MCF 10A (cell line): ENCODE measurements at places on chromosomes 1 and 21.
A peak's percentile ranks its signal among the peaks of the same experiment; 100 is the strongest.

- H3K4me3 ChIP-seq: no peak overlapping the region
- no peak overlapping the region for H3K27ac ChIP-seq
These were observed 32.6 kb downstream of the RYR2 start for GRCh38 chr1:237074371-237075117.

GRCh38 chr1:236677641-236678235, 8.6 kb upstream of the ACTN2 start:
- H3K27me3 ChIP-seq: peaks cover 91% of the 10 kb centered on the region
- H3K27ac ChIP-seq: no peak overlapping the region
- H3K36me3 ChIP-seq: no peaks in the 10 kb centered on the region
- DNase-seq: no peak
- peaks cover 3% of the 10 kb centered on the region for H3K4me1 ChIP-seq
- H3K4me3 ChIP-seq: no peak overlapping the region

- no peaks in the 10 kb centered on the region for H3K27me3 ChIP-seq
- H3K36me3 ChIP-seq: peaks cover 6% of the 10 kb centered on the region
- peaks cover 22% of the 10 kb centered on the region for H3K4me1 ChIP-seq
- peak overlapping the region; percentile 36 for H3K27ac ChIP-seq
- no peak overlapping the region for H3K4me3 ChIP-seq
- DNase-seq: no peak
These were observed 77.4 kb downstream of the STUM start for GRCh38 chr1:226625832-226626576.

DNA sequence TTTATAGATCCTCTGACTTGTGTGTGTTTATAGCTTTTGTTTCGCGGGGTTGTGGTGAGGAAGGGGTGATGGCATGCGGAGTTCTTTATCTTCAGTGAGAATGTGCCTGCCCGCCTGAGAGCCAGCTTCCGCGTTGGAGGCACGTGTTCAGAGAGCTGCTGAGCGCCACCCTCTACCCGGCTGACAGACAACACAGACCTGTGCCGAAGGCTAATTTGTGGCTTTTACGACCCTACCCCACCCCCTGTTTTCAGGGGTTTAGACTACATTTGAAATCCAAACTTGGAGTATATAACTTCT, 14.4 kb upstream of the CD101 start:
- H3K27me3 ChIP-seq: no peaks in the 10 kb centered on the region
- H3K4me3 ChIP-seq: no peak overlapping the region
- no peak overlapping the region for H3K27ac ChIP-seq
- no peak for DNase-seq
- peaks cover 21% of the 10 kb centered on the region for H3K36me3 ChIP-seq
- H3K4me1 ChIP-seq: peaks cover 30% of the 10 kb centered on the region

- no peak overlapping the region for H3K4me3 ChIP-seq
- peaks cover 37% of the 10 kb centered on the region for H3K36me3 ChIP-seq
- H3K27me3 ChIP-seq: no peaks in the 10 kb centered on the region
- no peak for DNase-seq
- H3K4me1 ChIP-seq: peaks cover 22% of the 10 kb centered on the region
These were observed 57.2 kb downstream of the AGPAT3 start for GRCh38 chr21:43921979-43922945.

DNA sequence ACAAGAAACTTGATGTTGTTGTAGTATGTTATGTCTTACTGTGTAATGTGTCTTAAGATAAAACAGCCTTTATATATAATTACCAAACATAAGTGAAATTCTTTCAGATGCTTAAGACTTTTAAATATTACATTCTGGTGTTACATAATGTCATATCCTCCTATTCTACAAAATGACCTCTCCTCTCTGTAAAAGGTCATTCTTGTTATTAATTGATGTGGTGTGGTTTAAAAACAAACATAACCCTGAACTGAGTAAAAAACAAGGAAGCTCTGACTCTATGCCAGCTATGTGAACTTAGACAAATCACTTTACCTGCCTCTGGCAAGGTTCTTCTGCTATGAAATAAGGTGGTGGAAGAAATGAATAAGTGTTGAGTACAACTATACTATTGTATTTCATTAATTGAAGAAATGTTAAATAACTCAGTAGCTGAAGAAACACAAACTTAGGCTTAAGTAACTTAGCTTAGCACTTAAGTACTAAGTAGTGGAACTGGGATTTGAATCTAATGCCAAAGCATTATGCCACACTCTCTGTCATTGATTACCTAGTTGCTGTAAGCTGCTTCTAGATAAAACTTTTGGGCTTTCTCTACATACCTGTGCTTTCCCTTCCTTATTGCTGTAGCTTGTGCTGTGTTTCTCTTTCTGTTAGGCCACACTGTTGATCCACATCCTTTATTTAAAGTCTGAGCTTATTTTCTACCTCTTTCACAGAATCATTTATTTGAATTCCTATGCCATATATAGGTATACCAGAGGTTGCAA, 859 bp upstream of the ANGPTL1 start:
- no peaks in the 10 kb centered on the region for H3K36me3 ChIP-seq
- no peak overlapping the region for H3K4me3 ChIP-seq
- no peak overlapping the region for H3K27ac ChIP-seq
- H3K27me3 ChIP-seq: no peaks in the 10 kb centered on the region
- H3K4me1 ChIP-seq: no peaks in the 10 kb centered on the region
- no peak for DNase-seq

DNA sequence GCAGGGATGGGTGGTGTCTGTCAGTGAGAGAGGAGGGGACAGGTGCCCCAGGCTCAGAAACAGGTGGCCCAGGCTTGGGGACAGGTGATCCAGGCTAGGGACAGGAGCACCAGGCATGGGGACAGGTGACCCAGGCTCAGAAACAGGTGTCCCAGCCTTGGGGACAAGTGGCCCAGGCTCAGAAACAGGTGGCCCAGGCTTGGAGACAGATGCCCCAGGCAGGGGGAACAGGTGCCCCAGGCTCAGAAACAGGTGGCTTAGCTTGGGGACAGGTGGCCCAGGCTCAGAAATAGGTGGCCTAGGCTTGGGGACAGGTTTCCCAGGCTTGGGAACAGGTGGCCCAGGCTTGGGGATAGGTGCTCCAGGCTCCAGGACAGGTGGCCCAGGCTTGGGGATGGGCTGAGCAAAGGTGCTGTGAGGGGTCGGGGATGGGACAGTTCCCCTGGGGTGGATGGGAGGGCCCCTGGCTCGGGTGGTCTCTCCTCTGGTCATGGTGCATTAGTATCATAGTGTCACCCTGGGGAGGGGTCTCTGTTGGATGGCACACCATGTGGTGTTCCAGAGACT, 87.7 kb upstream of the C1orf174 start:
- DNase-seq: no peak
- H3K27me3 ChIP-seq: no peaks in the 10 kb centered on the region
- H3K27ac ChIP-seq: no peak overlapping the region
- no peaks in the 10 kb centered on the region for H3K4me1 ChIP-seq
- peaks cover 6% of the 10 kb centered on the region for H3K36me3 ChIP-seq
- no peak overlapping the region for H3K4me3 ChIP-seq
